ENCODE measurements at places on chromosomes 11 and 22.

DNA sequence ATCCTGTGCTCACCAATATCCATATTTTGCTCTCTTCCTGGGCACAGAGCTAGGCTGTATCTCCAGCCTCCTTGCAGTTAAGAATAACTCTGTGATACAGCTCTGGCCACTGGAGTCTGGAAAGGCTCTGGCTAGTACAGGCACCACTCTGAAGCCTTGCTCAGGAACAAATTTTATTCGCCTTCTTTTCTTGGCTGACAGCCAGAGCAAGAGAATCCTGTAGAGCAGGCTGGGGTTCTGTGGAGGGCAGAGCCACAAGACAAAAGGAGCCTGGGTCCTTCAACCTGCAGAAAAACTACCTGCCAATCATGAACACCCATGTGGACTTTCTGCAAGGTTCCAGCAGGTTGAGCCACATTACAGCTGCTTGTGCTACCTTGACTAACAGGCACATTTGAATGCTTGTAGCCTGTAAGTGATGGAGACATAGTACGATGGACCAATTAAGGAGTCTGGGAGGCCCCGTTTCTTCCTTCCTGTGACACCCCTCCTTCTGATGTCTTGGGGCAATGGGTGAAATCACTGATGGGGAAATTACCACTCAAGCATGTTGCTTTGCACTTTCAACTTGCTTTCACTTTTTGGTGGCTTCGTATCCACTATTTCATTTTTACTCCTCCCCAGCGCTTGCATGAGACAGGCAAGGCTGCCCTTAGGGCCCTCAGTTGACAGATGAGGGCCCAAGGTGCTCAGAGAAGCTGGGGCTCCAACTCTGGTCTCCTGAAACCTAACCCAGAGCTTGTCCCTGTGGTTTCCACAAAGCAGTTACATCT lies 267.2 kb upstream of the SYN3 start:
- no peak for DNase-seq

DNA sequence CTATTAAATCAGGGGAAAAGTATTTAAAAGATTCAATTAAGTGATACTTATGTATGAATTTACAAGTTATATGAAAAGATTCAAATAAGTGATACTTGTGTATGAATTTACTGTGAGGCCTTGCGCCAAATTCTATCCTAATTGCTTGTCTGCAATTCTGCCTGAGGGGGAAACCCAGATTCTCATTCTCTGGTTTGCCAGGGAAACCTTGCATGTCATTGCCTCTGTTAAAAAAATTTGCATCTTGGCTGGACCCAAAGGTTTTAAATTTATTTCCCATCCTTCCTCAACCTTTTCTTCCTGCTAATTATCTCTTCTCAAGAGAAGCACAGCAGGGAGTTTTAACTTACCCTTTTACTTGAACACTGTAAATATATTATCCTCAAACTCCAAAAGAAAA lies 13.8 kb downstream of the OLFML1 start:
- DNase-seq, result no peak

- DNase-seq, result no peak
Measured at GRCh38 chr11:128720522-128720985, 26.7 kb downstream of the FLI1 start.

- no peak for DNase-seq
Measured at GRCh38 chr22:49638788-49639187, 188.9 kb downstream of the BRD1 start.

GRCh38 chr11:57885298-57886050 lies 123.9 kb downstream of the CTNND1 start:
- DNase-seq, result no peak

DNA sequence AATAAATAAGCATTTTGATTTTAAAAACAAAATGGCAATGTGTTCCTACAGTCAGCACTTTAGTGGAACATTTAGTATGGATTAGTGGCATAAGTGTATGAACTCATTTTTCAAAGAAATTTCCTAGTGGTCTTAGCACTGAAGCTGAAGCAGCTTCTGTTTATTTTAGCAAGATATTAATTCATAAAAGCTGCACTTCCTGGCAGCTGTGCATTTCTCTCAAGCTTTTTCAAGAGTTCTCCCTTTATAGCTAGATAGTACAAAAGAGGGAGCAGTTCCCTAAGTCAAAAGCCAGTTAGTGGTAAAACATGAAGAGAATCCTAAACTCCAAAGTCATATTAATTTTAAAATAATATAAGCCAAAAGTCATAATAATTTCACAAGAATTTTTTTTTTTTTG lies 1036.0 kb upstream of the CCDC90B start:
- no peak for DNase-seq

DNA sequence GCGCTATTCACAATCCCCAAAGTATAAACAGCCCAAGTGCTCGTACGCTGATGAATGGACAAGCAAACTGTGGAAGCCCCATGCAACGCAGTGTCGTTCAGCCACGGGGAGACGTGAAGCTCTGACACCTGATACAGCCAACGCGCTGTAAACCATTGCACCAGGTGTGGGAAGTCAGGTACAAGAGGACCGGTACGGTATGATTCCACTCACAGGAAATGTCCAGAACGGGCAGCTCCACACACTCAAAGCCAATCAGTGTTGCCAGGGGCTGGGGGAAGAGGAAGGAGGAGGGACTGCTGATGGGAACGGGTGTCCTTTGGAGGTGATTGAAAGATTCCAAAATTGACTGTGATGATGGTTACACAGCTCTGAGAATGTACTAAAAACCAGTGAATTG lies 64.5 kb downstream of the BRD1 start:
- DNase-seq, result no peak

- DNase-seq, result no peak
Measured at GRCh38 chr22:17772249-17772957, 1.9 kb downstream of the BID start.

GRCh38 chr11:48036466-48036865 lies 56.1 kb downstream of the PTPRJ start:
- no peak for DNase-seq

DNA sequence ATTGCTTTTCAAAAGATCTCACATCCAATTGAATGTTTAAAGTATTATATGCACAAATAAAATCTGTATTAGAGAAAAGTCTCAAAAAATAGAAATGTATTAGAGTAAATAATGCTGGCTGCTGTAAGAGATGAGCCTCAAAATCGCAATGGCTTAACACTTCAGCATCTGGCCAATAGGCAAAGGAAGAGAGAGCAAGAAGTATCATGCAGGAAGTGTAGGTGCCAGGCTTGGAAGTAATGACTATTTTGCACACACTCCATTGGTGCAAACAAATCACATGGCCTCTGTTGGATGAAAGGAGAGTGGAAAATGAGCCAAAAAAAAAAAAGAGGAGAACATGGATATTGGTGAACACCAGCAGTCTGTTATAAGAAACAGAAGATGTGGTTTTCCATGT lies 193.0 kb upstream of the E2F8 start:
- DNase-seq, result no peak
